ENCODE measurements at places on chromosomes 1 and 21.

GRCh38 chr1:156644640-156645039 lies 2.7 kb downstream of the BCAN start:
- no peak for DNase-seq

GRCh38 chr1:58929671-58930325 lies 146.0 kb upstream of the JUN start:
- no peak for DNase-seq

- DNase-seq = no peak
Observed at GRCh38 chr1:207990455-207990854, 79.5 kb upstream of the CD34 start.

DNA sequence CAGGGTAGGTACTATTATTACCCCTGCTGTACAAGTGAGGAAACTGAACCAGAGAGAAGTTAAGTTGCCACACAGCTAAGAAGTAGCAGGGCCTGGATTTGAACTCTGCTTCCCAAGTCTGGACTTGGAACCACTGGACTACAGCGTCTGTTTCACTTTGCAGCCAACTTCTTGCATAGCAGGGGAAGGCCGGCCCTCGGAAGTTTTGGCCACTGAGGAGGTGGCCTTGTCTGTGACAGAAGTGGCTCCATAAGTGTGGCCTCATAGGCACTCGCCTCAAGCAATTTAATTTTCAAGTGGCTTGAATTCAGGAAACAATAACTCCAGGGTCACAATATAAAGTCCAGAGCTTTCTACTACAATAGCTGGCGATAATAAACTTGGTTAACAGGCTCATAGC lies 41.4 kb downstream of the PLEKHA6 start:
- no peak for DNase-seq

DNA sequence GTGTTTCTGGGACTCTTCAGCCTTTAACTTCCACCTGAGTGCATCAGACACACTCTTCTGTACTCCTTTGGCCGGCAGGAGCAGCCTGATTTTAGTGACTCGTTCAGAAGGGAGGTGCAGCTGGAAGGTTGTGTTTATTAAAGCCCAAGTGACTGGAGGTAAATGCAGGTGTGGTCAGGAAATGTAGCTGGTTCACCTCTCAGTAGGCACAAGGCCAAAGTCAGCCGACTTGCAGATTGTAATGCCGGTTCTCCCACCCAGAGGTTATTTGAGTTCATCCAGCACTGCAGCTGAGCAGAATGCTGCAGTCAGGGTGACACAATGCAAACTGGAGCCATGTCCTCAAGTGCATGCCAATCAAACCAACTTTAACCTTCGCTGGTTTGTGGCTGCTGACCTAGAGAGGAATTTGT lies 91.5 kb downstream of the SPATA46 start:
- no peak for DNase-seq

DNA sequence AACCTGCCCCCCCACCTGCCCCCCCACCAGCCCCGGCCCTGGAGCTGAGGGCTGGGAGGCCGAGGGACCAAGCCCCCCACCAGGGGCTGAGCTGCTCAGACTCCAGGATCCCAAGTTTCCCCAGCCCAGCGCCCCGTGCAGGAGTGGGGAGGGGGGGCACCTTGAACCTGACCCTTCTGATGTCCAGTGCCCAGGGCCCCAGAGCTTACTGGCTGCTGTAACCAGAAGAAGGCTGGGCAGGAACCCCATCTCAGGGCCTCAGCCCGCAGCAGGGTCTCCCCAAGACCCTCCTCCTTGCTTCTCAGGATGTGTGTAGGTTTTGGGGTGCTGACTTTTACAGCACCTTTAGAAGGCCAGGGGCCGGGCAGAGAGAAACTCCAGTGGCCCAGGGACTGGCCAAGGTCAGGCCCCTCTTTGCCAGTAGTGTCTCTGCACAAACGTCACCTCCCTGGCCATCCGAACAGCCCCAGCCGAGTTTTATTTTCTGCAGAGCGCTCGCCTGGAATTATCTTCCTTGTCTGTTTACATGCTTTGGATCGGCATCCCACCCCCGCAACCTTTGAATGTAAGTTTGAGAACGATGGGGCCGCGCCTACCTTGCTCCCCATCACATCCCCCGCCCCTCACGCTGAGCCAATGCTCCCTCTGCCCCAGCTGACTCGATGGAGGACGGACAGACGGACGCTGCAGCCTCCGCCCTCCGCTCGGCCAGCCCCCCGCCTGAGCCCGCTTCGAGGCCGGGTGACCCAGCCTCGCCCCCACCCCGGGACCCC lies 70.1 kb upstream of the CASZ1 start:
- peak; percentile 13 for DNase-seq

DNA sequence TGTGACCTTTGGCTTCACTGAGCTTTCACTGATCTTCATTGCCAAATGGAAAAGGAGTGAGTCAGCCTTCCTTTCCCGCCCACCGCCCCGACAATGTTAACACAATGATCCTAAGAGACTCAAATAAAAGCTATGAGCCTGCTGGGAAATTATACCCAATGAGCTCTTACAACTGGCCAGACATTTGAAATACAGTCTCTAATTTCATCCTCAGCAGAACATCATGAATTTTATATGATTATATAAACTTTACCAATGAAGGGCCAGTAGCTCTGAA lies 252.5 kb downstream of the SIPA1L2 start:
- no peak for DNase-seq

DNA sequence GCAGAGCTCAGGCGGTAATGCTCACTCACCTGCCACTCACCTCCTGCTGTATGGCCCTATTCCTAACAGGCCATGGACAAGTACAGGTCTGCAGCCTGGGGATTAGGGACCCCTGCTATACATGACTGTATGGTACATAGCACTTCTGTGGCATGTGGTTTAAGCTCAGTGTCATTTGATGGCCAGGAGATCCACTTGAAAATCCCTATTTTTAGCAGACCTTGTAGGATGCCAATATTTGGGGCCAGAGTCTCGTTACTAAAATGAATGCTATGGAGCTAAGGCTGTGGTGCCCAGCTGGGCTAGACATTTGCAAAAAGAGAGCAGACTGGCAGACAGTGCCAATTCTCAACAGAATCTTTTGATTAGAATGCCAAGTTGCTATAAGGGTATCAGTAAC lies 1.7 kb upstream of the ANGPTL7 start:
- no peak for DNase-seq

GRCh38 chr1:229101011-229101871 lies 169.7 kb upstream of the RAB4A start:
- DNase-seq = no peak

DNA sequence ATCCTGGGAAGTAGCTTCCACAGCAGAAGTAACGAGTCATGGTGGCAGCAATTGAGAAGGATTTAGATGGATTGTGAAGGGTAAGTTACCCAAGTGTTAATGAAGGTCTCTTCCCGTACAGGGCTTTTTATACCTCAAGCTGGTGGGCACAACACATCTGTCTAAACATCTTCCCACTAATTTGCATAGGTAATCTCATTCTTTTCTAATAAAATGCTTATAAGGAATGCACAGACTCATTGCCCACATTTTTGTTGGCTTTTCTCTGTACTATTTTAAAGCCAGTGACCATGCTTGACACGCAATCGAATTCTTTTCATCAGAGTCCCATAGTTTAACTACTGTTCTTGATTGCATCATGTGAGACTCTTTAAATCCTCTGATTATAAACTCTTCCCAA lies at the start of gene KRTAP7-1:
Gene KRTAP7-1, minus strand, starts transcription at position 101 of the 400 bp plus-strand sequence. Its CDS starts 61 bp downstream, at position 40.
- no peak for DNase-seq

- no peak for DNase-seq
Observed at GRCh38 chr1:68751723-68752122, 254.8 kb upstream of the DEPDC1 start.

- DNase-seq = no peak
Observed at GRCh38 chr1:119266386-119266785, 102.2 kb upstream of the HAO2 start.

Data from naive thymus-derived CD4-positive, alpha-beta T cell (primary cell).